CD4-positive, alpha-beta T cell treated with Interleukin-4 for 1 hour (primary cell): ENCODE measurements at places on chromosomes 7 and 10.

DNA sequence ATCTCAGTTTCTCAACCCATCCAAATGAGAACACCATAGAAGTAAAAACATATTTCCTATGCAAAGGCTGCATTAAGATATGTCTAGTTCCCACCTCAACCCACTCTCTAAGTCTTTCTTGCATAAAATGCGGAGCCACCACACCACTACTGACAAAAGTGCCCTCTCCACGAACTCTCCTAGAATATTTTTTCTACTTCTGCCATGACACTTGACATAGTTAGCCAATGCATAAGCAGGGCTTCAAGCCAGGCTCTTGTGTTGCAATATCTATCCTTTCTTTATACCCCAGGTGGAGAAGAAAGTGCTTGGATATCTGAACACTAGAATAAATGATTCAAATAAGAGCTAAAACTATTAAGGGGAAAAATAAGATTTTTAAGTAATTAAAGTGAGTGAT lies 465.2 kb downstream of the NRG3 start:
- DNase-seq: no peak

- no peak for DNase-seq
These were observed 178.3 kb upstream of the ZMIZ1 start for GRCh38 chr10:78890506-78890905.

DNA sequence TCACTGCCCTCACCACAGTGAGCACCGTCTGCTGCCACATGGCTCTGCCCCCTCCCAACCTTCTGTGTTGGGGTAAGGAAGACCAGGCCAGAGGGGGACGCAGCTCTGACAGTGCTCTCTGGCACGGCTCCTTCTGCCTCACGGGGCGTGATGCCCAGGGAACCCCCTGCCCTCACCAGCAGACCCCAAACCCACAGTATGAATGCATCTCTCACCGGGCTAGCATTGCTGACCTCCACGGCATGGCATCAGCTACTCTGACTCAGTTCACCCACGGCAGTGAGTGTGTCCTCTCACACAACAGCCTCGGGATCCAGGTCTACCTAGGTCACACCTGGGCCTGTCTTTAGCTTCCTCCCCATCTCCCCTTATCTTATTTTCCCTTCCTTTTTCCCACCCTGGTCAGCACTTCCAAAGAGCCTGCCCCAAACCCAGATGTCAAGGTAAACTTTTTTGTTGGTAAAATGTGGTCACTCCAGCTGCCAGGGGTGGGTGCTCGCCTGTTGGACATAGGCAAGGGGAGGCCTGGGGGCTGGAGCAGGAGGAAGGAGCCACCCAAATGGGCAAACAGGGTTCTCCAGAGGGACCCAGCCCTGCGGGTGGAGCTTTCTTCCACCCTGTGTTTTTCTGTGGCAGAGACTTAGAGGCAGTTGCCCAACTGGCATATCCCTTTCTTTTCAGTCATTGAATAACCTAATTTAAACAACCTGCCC lies 4.4 kb downstream of the CALML3 start:
- DNase-seq: no peak

DNA sequence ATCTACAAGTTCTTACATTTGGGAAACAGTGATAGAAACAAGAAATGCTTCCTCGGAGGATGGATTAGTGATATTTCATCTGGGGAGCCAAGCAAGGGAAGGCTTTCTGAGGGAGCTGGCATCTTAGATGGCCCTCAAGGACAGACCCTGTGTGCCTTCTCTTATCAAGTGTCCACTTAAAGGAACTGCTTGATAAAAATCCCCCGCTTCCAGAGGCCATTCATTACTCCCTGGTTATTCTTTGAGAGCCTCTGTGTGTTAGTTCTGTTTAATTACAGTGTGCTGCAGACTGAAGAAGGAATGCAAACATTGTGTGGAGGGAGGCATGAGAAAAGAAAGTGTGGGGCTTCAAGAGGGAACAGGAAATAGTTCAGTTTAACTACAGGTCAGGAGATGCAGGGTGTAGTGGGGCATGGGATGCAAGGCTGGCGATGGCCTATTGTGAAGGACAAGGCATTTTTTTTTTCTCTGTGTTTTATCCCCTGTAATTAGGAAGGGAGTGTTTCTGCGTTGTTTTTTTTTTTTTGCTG lies 145.4 kb downstream of the SNX10 start:
- no peak for DNase-seq

GRCh38 chr10:11442001-11442773 lies 169.3 kb downstream of the USP6NL start:
- DNase-seq: no peak

DNA sequence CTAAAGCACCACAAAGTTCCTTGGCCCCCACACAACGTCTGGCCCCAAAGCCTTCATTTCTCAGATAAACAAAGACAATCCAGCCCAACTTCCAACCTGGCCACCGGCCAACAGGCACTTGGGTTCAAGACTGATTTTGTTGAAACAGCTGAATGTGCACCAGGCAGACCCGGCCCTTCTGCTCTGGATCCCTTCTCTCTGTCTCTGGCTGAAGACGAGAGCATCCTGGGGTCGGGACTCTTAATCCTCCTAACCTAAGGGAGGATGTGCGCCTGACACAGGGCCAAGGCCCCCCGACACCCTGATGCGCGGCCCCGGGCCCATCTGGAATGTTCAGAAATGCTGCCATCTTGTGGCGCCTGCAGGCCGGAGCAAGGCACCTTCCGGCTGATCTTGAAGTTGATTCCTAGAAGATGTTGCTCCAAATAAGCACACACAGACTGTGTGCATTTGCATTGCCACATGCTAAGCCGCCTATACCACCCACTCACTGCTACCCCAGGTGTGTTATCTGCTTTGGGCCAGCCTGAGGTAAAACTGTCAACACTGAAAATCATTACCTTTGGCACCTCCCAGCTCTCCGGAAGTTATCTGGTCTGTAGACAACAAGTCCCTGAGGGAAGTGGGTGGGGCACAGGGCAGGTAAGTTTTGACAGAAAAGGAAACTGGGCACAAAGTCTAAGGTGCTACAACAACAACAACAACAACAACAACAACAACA lies 98.4 kb upstream of the HABP2 start:
- no peak for DNase-seq

DNA sequence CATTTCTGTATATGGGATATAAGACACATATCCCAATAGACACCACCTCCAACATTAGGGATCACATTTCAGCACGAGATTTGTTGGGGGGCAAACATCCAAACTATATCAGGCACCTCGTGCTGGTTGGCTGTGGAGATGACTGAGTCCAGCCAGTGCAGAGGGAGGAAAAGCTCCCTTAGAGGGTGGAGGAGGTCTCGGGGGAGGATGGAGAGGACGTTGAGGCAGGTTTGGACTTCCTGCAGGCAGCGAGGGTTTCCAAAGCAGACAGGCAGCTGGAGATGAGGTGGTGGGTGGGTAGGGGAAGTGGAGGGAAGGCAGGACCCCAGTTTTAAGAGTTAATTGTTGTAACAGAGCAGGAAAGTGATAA lies 56.7 kb downstream of the EEPD1 start:
- no peak for DNase-seq

DNA sequence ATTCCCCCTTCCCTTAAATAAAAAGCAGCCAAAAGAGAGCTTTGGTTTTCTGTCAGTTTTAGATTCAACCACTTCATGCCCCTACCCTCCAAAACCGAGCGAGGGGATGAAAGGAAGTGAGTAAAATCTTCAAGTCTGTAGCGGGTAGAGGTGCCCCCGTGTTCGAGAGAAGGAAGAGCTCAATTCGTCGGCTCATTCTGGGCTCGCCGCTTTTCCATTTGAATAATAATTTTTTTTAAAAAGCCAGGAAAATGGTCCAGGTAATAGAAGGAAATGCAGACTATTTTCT lies 436.2 kb upstream of the GALNT17 start:
- DNase-seq: peak; percentile 17

DNA sequence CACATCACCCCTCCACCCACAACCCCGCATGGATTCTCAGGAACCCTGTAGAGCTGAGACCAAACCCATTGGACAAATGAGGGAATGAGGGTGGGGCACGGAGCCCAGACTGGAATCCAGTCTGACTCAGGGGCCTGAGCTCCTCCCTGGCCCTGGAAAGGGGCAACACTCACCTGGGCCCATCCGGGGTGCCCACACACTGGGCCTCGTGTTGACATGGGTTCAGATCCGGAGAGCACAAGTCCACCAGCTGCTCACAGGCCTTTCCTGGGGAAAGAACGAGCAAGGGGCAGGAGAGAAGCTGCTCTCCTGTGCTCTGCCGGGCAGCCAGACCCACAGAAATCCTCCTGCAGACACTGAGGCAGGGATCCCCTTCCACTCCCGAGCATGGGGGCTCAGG lies 172.2 kb downstream of the SLIT1 start:
- DNase-seq: no peak

DNA sequence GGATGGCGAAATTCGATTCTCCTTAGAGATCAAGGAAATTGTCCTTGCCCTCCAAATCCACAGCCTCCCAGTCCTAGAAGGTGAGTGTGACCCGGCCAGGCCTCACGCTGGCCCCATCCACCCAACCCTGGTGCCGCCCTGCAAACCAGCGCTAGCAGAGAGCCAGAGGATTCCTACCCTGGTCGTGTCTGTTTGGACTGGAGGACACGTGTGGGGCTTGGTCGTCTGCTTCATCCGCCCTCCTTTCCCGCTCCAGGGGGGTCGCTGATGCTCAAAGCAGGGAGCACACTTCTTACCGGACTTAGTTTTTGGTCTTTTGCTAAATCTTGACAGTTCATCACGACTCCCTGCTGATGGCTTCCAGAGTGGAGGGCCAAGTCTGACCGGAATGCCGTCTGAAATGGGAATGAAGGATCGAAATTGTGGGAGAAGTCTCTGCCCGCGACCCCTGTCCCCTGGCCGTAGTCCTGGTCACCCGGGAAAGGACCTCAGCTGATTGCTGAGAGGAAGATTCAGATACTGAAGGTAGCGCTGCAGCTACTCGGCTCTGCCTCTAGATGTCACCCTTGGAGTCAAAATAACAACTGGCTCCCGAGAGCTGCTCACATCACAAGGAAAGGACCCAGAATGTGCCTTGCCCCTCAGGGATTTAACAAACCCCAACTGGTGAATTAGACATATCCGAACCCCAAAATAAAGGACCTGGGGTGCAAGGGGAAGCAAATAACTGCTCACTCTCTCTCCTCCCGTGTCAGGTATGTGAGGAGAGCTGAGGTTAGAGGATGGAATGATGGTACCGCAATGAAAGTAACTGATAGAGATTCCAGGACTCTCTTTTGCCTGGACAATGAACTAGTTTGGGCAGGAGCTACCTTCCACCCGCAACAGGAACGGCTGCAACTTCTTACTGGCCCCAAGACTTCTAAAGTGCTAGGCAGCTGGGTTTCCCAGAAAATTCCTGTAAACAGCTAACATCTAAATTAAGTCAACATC lies 23.5 kb upstream of the ORC5 start:
- DNase-seq: peak; percentile 33

- no peak for DNase-seq
These were observed 41.1 kb upstream of the KDM7A start for GRCh38 chr7:140217750-140218501.
